GM03348 (cell line): ENCODE measurements at places on chromosomes 5 and 9.
A peak's percentile ranks its signal among the peaks of the same experiment; 100 is the strongest.

GRCh38 chr9:17938035-17938655 lies 359.3 kb downstream of the SH3GL2 start:
- no peak for DNase-seq

DNA sequence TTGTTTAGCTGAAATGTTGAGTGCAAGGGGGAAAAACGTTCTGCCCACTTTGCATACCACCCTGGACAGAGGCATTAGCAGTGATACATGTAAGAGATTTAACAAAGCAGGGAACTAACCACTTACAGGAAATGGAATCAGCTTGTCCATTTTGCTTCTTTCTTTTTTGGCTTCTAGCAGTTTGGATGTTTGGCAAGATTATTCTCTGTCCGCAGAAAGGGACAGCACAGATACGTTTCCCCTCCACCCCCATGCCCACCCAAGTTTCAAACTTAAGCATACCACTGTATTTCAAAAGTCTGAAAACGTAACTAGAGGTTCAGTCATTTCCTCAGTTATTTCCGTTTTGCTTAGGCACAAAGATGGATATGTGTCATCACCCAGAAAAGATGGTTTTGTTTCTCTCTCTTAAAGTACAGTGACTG lies 118.4 kb downstream of the GDNF start:
- DNase-seq: peak; percentile 27

GRCh38 chr5:171336521-171337209 lies 27.6 kb downstream of the TLX3 start:
- DNase-seq: peak; percentile 78

DNA sequence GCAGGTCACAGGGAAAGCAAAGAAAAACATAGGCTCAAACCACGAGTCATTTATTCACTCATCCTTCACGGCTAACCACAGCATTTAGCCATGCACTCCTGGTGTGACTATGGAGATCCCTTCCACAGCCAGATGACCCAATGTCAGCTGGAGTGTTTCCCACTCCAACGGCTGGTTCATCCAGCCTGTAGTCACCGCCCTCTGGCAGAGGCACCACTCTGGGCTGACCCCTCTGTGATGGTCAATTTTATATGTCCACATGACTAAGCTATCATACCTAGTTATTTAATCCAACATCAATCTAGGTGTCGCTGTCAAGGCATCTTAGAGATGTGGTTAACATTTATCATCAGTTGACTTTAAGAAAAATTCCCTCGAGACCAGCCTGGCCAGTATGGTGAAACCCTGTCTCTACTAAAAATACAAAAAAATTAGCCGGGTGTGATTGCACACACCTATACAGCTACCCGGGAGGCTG lies 9.5 kb upstream of the PHF19 start:
- DNase-seq: peak; percentile 60

DNA sequence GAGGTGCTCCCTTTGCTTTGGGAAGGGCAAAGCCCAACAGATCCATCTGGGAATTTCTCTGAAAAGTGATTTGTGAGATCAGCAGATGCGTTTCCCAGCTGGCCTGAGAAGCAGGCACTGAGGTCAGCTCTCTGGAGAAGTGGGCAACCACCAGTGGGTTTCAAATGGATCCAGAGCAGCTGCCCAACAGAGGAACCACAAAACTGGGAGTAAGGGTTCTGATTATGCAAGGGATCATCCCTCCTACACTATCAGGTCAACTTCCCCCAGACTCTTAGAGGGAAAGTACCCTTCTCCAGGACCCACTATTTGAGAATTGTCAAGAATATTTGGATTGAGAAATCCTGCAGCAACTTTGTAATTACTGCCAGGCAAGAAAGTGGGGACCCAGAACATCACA lies 21.7 kb downstream of the CCL28 start:
- no peak for DNase-seq

GRCh38 chr9:120741701-120742100 lies 27.4 kb upstream of the MEGF9 start:
- DNase-seq: no peak

- peak; percentile 28 for DNase-seq
These were observed 348.9 kb downstream of the ARHGEF28 start for GRCh38 chr5:73974871-73975360.

- DNase-seq: no peak
These were observed 96.0 kb upstream of the SLC28A3 start for GRCh38 chr9:84436386-84437109.

DNA sequence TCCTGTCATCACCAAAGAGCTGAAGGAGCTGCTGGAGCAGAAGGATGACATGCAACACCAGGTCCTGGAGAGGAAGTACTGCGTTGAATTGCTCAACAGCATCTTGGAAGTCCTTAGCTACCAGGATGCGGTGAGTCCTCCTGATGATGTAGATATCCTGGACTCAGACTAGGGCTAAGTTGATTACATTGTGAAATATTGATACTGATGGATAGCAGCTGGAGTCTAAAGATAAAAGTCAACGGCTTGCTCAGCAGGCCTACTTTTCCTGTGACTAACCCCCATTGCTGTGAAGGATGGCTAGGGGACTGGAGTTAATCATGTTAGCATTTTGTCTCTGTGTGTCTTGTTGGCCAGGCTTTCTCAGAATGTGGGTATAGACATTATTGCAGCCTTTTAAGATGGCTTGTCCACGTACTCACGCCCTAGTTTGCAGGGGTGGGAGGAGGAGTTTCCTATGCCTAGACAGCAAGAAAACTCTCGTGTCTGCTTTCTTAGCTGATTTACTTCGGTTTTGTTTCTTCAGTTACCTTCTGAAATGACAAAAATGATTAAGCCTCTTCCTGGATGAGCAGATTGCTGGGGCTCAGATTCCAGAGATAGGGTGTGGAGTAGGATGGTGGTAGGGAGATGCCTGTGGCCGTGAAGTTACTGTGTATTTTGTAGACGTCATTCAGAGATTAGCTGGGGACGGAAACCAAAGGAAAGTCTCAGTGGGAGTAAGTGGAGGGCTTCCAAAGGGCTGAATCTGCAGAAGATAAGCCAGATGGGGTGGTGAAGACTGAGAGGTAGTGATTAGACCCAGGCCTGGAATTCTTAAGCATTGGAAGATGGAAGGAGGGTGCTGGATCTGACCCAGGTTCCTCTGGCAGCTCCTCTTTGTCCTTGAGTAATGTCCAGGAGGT lies 166.3 kb downstream of the DOCK2 start:
- peak; percentile 86 for DNase-seq

- DNase-seq: peak; percentile 90
These were observed 851 bp downstream of the NACC2 start for GRCh38 chr9:136093995-136094881.

- peak; percentile 19 for DNase-seq
These were observed 25.2 kb upstream of the PLAC8L1 start for GRCh38 chr5:146130440-146131045.

DNA sequence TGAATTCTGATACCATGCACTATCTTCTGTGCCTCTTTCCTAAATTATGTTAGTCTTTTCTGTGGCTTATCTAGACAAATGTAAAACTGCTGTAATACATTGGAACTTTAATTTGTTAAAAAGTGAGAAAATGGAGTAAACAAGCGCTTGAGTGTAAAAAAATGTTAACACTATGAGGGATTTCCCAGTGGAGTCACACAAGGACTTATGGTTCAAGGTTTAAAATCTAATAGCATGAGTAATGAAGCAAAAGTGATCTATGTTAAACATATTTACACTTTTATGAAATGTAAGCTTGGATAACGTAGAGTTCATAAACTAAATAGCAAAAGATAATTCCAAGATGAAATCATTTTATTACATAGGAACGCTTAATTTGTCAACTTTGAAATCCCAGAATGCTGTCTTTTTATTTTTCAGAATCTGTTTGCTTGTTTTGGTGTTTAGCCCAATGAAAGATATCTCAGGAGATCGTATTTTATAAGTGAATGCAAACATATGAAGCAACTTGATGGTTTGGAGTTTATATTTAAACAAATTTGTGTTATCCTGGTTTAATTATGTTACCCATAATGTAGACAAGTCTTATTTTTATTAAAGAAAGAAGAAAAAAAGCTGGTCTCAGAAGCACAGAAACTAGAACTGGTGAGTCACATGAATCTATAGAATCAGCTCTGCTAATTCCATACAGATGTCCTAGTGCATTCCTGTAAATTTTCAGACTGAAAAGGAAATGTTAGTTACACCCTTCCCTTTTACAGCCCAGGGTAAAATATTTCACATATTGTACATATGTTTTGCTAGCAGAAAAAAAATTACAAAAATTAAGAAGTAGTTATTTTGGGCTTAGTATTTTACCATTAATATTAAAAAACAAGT lies 34.2 kb upstream of the FBN2 start:
- DNase-seq: no peak

- no peak for DNase-seq
These were observed 91.0 kb upstream of the COL5A1 start for GRCh38 chr9:134550584-134550983.

- DNase-seq: no peak
These were observed 541.2 kb downstream of the PTPRD start for GRCh38 chr9:10071579-10071978.

DNA sequence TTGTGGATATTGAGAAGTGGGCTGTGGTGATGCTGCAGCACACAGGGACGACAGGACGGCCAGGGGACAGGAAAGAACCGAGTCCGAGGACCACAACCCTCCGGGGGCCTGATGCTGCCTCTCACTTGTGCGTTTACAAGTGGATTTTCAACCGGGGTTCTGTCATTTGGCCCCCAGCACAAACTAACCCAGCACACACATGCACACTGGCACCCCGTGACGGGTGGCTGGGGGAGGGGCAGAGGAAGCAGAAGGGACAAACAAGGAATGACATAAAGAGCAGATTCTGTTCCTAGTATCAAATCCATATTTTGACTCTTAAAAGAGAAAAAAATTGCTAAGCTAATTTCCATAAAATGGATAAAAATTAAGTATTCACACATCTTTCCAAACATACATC lies 18.3 kb upstream of the ZFYVE16 start:
- DNase-seq: no peak

DNA sequence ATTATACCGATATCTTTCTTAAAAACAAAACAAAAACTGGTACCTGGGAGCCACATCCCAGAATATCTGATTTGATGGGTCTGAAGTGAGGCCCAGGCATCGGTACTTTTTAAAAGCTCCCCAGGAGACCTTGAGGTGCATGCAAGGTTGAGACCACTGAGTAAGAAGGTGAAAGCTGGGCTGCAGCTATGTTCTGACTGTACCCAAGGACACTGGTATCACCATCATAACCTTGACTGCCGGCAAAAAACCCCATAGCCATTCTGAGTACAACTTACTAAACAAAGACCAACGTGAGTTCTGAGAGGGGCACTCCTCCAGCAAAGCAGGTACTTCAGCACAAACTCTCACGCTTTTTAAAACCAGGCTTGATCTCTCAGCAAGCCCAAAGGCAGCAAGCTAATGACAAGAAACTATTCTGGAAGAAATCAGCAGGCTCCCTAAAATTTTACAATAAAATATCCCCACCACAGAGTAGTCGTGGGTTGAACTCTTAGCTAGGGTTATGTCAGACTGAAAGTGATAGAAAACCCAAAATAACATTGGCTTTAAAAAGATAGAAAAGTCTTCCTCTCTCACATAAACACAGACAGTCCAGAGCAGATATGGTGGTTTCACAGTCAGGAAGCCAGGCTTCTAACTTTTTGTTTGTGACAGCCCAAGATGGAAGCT lies 263.9 kb downstream of the SAXO1 start:
- DNase-seq: no peak

DNA sequence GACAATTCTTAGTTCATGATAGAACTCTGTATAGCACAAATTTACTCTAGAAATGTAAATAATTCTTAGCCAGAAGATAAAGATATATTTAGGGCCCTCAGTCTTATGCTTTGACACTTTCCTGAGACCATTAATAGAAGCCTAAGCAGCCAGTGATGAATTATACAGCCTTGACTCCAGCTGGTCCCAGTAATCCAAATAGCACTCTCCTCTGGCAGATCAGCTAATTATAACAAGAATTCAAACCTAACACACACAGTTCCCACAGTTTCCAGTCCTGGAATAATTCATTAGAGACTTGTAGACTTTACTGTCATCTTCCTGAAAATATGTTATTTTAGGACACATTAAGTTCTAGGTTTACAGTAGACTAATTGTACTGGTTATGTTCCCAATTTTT lies 50.4 kb downstream of the SHOC1 start:
- no peak for DNase-seq

GRCh38 chr5:17282283-17283120 lies 65.1 kb downstream of the BASP1 start:
- DNase-seq: no peak

DNA sequence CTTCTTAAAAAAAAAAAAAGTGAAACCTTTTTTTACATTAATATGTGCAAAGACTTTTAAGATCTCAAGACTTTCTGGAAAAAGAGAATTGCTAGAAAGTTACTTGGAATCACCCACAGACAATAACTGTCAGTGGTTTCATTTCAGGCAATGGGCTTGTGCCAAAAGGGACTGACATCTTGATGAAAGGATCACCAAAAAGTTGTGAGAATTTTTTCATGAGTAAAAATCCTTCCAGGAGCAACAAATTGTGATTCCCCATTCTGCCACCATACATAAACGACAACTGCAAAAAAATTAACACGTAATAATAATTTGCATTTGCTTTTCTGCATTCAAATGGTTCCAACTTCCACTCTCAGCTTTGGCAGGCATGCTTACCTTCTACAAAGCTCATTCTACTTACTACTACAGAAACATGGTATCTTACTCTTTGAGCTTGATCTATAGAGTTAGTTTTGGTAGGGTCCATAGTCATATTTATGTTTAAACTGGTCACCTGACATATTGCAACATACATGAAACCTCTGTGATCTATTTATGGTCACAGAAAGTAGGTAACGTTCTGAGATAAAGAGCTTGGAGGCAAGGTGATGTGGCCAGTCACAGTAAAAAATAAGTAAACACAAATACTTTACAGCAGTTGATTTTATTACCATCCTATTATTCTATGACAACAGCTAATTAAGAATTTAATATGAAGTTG lies 3.0 kb downstream of the NREP start:
- no peak for DNase-seq

DNA sequence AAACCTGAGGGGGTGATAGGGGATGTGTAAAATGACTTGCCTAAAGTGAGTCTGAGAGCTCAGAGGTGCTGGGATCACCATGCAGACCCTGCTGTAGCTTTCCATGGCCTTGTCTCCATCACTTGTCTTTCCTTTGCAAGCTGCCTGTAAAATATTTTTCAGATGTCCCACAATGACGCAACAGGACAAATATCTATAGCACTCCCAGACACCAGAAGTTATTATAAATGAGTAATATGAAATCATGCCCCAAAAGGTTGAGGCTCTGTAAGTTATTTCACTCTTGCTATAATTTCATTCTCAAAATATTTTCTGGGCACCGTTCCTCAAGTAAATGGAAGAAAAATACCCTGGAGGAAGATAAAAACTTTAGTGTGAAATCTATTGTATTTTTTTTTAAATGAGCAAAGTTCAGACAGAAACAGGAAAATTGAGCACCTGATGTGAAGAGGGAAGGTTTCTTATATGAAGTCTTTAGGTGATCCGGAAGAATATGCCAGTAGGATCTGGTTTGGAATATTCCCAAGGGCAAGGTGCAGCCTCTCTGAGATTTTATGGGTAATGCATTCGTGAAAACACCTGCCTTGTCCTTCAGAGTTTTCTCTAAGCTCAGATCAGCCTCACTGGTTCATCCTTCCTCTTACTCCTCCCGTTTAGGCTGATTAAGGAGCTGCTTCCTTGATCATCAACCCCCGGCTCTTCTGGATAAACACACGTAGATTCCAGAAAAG lies 138.3 kb upstream of the DMAC1 start:
- no peak for DNase-seq

- DNase-seq: no peak
These were observed 367.5 kb downstream of the KDM4C start for GRCh38 chr9:7125231-7125630.

- DNase-seq: no peak
These were observed 264.5 kb downstream of the TAF11L14 start for GRCh38 chr5:17898766-17899165.
